ENCODE measurements at places on chromosomes 7 and 10.

DNA sequence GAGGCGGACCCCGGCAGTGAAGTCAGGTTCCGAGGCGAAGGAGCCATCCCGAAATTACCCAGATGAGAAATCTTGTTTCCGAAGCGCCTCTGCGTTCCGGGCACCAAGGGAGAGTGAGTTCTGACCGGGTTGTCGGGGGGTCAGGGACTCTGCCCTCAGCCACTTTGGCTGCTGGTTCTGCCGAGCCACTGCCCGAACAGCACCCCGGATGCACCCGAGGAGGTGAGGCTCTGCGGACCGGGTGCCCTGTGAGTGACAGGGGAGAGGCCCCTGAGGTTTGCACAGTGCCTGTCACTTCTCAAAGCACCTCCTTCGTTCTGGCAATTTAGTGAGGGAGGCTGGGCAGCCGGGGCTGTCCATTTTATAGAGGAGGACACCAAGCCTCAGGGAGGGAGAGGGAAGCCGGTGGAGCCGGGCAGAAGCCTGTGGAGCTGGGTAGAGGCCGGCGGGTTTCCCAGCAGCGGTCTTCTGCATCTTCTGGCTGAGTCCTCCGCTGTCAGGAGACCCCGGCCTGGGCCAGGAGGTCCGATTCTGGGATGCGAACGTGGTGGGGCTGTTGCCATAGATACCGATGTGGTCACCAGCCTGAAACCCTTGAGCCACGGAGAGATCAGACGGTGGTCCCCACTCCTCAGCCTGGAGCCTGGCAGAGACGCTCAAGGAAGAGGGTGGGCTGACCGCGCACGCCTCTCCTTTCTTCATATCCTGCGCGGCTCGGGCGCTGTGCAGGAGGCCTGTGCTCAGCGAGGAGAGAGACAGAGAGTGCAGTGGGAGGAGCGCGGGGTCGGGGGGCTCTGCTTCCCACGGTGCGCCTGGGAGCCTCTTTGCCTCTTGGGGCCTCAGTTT is 18.9 kb upstream of the SHH start:
- DNase-seq: no peak

- no peak for DNase-seq
Observed at GRCh38 chr10:15624401-15625196, 95.1 kb downstream of the ITGA8 start.

DNA sequence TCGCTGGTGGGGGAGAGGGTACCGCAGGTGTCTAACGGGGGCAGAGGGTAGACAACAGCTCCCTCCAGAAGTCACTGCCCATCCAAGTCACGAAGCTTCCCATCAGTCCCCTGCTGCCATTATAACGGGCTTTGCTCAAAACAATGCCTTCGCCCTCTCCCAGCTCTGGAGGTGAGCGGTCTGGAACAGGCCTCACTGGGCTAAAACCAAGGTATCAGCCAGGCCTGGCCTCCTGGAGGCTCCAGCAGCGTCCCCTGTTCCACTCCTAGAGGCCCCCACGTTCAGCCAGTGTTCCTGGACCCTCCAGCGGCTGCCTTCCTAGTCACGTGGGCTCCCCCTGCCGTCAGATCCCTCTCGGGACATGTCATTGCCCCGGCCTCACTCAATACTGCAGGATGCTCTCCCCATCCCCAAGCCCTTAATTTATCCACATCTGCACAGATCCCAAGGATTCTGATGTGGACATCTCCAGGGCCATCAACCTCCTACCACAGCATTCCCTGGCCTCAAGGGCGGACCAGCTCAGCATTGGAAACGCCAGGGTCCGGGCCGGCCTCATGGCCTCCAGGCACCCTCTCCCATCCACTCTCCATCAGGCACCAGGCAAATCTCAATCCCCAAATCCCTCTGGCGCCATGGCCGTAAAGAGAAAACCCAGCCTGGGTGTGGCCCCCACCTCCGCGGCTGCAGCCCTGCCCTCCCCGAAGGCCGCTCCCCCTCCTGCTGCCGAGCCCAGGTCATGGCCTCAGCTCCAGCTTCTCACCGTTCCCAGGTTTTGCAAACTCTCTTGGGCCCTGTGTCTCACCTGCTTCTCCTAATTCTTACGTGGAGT is 104.1 kb upstream of the FAM20C start:
- no peak for DNase-seq

- no peak for DNase-seq
Observed at GRCh38 chr10:44948642-44949041, 11.0 kb upstream of the RASSF4 start.

GRCh38 chr7:135761751-135762488 is 13.3 kb upstream of the FAM180A start:
- DNase-seq: no peak
